ENCODE measurements at places on chromosomes 4 and X.

DNA sequence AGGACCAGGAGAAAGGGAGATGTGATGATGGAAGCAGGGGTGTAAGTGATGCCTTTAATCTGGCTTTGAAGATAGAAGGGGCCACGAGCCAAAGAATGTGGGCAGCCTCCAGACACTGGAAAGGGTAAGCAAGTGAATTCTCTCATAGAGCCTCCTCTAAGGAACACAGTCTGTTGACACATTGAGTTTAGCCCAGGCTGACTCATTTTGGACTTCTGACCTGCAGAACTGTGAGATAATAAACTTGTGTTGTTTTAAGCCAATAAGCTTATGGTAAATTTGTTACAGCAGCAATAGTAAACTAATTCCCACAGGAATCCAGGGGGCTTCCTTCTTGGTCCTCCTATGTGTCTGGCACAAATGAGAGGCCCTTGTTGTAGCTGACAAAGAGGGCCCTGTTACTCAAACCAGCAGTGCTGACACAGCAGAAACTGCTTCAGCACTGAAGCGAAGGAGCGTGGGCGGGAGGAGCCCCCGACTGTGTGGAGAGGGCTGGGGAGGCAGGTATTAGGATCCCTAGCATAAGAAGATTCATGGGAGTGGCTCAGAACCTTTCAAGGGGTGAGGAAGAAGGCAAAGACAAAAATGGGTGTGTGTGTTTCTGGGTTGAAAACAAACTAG, 268.7 kb downstream of the NR3C2 start:
- DNase-seq = peak; percentile 7

- no peak for DNase-seq
Observed at GRCh38 chr4:10893395-10893794, 208.8 kb upstream of the CLNK start.

DNA sequence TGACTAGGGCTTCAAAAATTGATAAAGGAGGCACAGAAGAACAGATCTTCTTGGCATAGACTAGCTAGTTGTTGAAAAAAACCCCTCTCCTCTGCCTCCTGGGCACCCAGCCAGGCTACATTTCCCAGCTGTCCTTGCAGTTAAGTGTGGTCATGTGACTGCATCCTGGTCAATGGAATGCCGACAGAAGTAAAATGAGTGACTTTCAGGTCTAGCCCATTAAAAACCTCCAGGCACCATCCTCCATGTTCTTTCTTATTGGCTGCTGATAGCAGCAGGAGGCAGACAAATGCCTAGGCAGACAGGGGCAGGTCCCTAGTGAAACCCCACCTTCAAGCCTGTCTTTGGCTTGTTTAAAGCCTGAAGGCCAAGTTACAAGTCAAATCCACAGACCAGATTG, 35.3 kb downstream of the ATXN3L start:
- no peak for DNase-seq

DNA sequence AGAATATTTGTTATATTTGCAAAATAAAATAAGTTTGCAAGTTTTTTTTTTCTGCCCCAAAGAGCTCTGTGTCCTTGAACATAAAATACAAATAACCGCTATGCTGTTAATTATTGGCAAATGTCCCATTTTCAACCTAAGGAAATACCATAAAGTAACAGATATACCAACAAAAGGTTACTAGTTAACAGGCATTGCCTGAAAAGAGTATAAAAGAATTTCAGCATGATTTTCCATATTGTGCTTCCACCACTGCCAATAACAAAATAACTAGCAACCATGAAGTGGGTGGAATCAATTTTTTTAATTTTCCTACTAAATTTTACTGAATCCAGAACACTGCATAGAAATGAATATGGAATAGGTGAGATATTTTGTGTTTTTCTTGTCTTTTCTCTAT, at the start of gene AFP:
Gene AFP (plus strand): TSS at position 238 of the 400 bp plus-strand sequence. CDS start 42 bp downstream, at position 280.
- DNase-seq = no peak

- DNase-seq = no peak
Observed at GRCh38 chr4:109682875-109683274, 20.4 kb downstream of the CASP6 start.

DNA sequence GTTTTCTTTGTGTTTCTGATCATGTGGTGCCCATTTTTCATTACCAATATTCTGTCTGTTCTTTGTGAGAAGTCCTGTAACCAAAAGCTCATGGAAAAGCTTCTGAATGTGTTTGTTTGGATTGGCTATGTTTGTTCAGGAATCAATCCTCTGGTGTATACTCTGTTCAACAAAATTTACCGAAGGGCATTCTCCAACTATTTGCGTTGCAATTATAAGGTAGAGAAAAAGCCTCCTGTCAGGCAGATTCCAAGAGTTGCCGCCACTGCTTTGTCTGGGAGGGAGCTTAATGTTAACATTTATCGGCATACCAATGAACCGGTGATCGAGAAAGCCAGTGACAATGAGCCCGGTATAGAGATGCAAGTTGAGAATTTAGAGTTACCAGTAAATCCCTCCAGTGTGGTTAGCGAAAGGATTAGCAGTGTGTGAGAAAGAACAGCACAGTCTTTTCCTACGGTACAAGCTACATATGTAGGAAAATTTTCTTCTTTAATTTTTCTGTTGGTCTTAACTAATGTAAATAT, 110.4 kb downstream of the IL13RA2 start:
- DNase-seq = no peak

GRCh38 chr4:24515698-24516097, 68.7 kb downstream of the DHX15 start:
- no peak for DNase-seq

DNA sequence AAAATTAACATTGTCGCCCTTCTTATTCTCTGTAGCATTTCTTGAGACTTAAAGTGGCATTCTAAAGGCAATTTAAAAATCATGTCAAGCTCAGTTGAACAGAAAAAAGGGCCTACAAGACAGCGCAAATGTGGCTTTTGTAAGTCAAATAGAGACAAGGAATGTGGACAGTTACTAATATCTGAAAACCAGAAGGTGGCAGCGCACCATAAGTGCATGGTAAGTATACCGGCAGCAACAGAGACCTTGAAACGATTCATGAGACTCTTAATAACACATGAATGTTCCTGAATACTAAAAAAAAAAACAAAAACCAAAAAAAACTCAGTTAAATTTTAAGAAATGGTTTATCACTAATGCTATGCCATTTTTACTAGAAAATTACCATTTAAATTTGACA, 82.4 kb upstream of the HPRT1 start:
- DNase-seq = peak; percentile 58

Measured in brain microvascular endothelial cell (primary cell).